ENCODE measurements at places on chromosomes 3 and 15.

- DNase-seq, result no peak
These were observed 84.1 kb downstream of the BOC start for GRCh38 chr3:113295463-113295862.

GRCh38 chr3:32414522-32415202 lies 23.0 kb downstream of the CMTM7 start:
- no peak for DNase-seq

- no peak for DNase-seq
These were observed 836 bp upstream of the AKAP13 start for GRCh38 chr15:85379403-85380131.

GRCh38 chr3:23888617-23889228 lies 28.1 kb downstream of the NKIRAS1 start:
- no peak for DNase-seq

GRCh38 chr15:74824976-74825375 lies 1.5 kb upstream of the CPLX3 start:
- DNase-seq, result no peak

- DNase-seq, result no peak
These were observed 18.9 kb downstream of the MAGEL2 start for GRCh38 chr15:23628612-23629233.

DNA sequence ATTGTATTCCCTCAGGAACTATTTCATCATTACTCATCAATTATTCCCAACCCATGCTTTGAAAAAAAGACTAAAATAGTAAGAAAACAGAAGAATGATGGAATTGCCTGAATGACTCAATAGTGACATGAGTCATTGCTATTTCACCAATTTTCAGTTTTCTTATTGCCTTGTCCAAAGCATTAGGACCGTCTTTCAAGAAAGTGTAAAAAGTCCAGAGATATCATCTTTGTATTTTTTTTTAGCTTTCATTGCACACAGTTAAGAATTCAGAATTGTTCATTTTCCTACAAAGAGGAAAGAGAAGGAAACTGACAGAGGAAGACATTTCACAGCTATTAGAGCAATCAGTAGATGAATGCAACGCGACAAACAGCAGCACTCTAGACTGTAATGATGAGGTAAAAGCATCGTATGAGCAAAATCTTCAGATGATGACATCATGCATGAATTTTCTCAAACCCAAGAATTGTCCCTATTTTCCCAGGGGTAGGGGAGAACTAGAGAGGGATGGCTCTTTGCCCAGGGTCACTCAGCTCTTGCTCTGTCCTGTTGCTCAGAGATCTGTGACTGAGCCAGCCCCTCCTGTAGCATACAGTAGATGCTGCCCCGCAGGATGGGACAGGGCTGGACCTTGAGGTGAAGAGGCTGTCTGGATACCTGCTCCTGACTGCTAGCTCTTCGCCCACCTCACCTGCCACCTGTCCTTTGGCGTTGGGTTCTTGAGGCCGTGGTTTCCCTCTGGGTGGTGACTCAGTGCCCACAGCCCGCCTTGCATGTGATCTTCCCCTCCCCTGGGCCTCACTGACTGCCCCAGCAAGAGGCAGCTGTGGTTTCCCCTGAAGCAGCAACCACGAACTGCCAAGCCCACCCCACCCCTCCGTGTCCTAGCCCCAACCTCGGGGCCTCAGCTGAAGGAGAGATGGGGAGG lies 84.8 kb downstream of the PPCDC start:
- DNase-seq, result no peak
